ENCODE measurements at places on chromosomes 13 and 19.
A peak's percentile ranks its signal among the peaks of the same experiment; 100 is the strongest.

DNA sequence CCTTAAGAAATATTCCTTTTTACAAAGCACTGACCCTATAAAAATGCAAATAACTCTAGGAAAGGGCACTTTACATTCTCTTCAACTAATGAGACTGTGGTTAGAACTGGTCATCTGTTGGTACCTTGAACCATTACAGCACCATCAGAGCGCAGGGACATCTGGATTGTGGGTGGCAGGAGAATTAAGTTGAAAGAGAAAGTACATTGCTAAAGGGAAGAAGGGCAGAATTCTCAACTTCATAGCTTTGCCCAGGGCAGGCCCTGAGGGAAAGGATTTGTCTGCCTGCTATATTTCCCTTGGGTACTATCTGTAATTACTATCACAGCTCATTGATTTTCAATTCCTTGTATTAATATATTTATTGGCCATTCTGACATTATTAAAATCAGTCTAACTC lies 196.8 kb downstream of the KLF12 start:
- no peak for DNase-seq

GRCh38 chr13:48110931-48111721 lies 16.2 kb upstream of the MED4 start:
- no peak for DNase-seq

- DNase-seq: peak; percentile 19
Observed at GRCh38 chr19:47447470-47448359, 24.0 kb downstream of the SLC8A2 start.

- no peak for DNase-seq
Observed at GRCh38 chr13:38844581-38844980, 146.1 kb downstream of the STOML3 start.

DNA sequence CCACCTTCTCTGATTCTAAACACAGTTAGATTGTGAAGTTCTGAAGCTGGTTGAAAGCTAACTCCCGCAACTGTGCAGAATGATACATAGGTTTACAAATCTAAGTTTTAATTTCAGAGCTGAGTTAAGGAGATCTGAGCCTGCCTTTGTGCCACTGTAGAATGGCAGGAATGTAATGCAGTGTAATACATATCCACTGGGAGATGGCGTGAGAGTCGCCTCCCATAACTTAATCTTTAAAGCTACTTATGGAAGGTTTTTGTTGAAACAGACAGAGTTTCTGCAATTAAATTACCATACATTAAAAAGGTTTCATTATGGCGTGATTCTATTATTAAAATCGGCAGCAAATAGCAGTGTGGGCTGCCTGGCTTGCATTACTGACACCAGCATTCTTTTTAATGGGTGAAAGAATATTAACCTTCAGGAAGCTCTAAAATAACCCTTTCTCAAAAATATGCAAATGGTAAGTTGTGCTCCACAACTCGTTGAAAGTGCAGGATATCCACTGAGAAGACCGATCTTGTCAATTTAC lies 257.4 kb downstream of the OLFM4 start:
- no peak for DNase-seq

- DNase-seq: no peak
Observed at GRCh38 chr19:29882719-29883105, 59.3 kb upstream of the URI1 start.

- no peak for DNase-seq
Observed at GRCh38 chr13:100565286-100565685, 23.3 kb downstream of the GGACT start.

DNA sequence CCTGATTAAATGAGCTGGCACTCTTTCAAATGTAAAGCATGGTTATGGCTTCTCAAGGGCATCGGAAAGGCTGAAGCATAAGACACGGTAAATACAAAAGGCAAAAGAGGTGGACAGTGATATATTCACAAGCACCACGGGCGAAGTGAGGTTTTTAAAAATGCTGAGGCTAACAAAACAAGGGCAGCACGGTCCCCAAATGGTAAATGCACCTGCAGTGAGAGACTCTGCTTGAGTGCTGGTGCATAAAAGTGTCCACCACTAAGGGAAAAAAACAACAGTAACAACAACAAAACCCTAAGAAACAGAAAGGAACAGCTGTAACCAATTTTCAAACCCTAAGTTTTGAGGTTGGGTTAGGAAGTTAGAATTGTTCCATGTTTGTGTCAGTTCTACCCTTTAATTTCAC lies 234.9 kb downstream of the PCDH9 start:
- DNase-seq: no peak

DNA sequence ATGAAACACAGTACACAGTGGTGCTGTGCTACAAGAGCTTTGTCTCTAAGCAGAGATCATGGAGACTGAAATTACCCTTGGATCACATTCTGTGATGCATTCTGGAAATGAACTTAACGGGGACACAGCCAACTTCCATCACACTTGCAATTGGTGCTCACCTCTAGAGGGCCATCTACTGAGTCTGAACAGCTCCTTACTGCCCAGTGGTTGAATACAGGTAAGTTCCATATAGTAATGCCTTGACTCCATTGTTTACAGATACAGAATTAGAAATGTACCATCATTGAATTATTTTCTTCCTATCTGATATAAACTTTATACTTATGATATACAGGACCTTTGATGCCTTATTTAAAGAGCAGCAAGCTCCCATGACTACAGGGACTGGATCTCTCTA lies 686.4 kb downstream of the PCDH9 start:
- no peak for DNase-seq

DNA sequence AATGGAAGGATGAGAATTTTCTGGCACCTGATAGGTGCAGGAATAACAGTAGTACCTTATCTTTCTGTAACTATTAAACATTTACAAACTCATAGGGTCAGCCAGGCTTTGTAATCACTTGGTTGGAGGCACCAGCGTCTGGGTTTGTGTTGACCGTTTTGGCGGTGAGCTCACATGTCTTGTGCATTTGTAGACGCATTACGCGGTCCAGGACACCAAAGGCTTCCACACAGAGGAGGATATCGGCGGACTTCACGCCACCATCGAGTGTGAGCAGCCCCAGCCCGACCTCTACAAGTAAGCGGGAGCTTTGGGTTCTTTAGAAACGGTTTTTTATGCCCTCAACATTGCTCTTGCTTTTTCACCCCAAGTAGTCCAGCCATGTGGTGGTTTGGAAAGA lies 129.3 kb downstream of the ATP11A start:
- DNase-seq: no peak

DNA sequence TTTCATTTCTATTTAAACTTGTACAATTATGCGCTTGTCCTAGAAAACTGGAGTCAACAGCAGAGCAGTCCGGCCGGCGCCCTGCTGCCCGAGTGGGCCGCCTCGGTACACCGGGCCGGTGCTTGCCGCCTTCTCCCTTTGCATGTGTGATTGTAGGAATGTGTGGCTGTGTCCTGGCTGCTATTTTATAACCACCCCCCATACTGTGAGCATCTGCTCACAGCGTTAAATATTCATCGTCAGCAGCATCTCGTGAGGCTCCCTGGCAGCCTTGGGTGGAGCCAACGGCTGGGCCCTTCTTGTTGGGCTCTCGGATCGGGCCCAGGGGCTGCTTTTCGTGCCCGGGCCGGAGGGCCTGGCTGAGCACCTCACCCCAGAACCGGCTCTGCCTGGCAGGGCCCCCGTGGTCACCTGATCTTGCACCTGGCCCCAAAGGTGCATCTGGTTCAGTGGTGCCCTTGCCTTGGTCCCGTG lies 10.6 kb downstream of the PIAS4 start:
- DNase-seq: no peak

GRCh38 chr19:31139871-31140505 lies 209.2 kb downstream of the TSHZ3 start:
- no peak for DNase-seq

DNA sequence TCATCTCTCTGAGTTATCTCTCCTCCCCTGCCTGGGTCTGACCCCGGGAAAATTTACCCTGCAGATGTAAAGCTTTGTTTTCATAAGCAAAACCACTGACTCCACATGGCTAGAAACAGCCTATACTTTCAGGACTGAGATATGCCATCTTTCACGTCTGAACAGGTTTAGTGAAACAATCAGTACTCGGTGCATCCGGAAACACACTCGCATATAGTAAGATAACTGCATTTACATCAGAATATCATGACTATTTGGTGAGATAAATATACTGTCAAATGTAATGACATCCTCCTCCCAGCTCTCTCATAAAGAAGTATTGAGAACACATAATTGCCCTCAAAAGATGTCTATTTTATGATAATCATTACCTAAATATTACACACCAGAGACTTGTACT lies 172.8 kb downstream of the EFNB2 start:
- no peak for DNase-seq

- no peak for DNase-seq
Observed at GRCh38 chr13:65595916-65596315, 1634.2 kb downstream of the PCDH9 start.

DNA sequence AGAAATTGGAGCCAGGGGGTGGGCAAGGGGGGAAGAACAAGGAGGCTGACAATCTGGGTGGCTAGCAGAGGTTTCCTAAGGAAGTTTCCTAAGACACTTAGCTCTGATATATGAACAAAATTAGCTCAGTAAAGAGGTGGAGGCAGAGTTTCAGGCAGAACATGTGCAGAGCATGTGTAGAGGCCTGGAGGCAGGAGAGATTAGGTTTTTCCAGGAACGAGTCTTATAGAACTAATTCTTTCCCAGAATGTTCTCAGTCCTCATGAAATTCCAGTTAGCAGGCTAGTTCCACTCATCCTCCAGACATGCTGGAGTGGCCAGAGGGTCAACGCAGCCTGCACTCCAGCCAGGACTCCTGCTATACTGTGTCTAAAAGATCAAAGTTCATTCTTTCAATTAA lies 184.7 kb downstream of the LACC1 start:
- no peak for DNase-seq

GRCh38 chr13:97390941-97391600 lies 42.9 kb upstream of the RAP2A start:
- no peak for DNase-seq

DNA sequence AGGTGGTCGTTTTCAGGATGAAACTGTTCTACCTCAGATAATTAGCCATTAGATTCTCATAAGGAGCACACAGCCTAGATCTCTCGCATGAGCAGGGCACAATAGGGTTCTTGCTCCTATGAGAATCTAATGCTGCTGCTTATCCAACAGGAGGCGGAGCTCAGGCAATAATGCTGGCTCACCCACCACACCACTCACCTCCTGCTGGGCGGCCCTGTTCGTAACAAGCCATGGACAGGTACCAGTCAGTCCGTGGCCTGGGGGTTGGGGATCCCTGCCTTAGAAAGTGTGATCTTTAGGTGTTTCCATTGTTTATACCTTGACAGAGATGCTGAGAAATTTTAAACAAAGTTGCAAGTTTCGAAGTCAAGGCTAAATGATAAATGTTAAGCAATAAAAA lies 344.6 kb upstream of the HTR2A start:
- no peak for DNase-seq

GRCh38 chr19:35861640-35862160 lies 5.0 kb downstream of the KIRREL2 start:
- DNase-seq: no peak

DNA sequence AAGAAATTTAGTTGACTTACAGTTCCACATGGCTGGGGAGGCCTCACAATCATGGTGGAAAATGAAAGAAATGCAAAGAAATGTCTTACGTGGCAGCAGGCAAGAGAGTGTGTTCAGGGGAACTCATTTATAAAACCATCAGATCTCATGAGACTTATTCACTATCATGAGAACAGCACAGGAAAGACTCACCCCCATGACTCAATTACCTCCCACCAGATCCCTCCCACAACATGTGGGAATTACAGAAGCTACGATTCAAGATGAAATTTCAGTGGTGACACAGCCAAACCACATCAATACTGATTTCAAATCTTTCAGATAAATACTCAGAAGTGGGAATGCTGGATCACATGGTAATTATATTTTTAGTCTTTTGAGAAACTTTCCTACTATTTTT lies 1357.9 kb downstream of the SLITRK5 start:
- no peak for DNase-seq

GRCh38 chr19:13604902-13605586 lies 98.8 kb upstream of the CACNA1A start:
- DNase-seq: no peak

- no peak for DNase-seq
Observed at GRCh38 chr13:49607761-49608160, 20.5 kb upstream of the ARL11 start.

DNA sequence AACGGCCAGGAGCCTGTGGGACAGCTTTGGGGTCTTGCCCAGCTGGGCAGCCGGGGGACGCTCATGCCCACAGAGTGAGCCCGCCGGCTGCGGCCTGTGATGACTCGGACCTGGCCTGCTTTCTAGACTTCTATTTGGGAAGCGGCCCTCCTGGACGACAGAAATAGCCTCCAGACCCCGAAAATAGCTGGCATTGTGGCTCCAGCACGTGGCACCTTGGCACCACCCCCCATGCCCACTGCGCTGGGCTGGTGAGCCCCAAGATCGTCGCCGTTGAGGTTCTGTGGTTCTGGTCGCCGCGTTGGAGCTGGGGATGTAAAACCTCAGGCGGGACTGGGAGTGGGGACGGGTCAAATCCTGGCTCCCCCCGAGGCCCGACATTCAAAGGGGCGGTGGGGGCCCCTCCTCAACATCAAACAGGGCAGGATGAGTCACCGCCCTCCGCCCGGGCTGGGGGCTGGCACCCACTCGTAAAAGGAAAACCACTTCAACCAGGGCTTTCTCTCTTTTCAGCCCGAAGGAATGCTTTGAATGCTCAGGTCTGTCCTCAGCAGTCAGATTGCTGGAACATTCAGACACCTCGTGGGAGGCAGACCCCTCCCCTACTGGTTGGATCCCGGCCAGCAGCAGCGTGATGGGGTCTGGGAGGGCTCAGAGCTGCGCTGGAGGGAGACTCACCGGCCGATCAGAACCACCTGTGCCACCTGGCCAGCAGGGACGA lies 42.1 kb downstream of the GADD45B start:
- no peak for DNase-seq

GRCh38 chr13:101307181-101307701 lies 109.1 kb downstream of the NALCN start:
- DNase-seq: no peak

- no peak for DNase-seq
Observed at GRCh38 chr13:49165798-49166752, 54.1 kb upstream of the MLNR start.

GRCh38 chr13:46332772-46333171 lies 54.3 kb downstream of the RUBCNL start:
- DNase-seq: no peak

GRCh38 chr13:113742445-113743120 lies 16.4 kb upstream of the TMEM255B start:
- no peak for DNase-seq

GRCh38 chr19:4088975-4089374 lies 22.3 kb upstream of the ZBTB7A start:
- no peak for DNase-seq

DNA sequence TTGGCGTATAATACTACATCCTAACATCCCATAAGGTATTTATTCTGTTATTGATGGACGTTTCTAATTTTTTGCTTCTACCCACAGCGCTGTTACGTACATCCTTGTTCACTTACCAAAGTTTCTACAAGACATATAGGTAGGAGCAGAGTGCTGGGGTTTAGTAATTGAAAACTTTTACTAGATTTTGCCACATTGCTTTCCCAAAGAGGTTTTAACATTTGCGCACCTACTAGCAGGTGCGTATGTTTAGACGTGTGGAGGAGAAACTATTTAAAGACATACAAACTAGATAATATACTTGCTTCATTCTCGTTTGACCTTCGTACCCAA lies 559 bp upstream of the RPL21 start:
- no peak for DNase-seq
